Adrenal gland (tissue), 19 donors: ENCODE measurements at places on chromosomes 12 and 14. TPM values are rescaled to one million over a fixed set of nuclear protein-coding genes. Genes with fewer than 3 reads are reported as not detected.

DNA sequence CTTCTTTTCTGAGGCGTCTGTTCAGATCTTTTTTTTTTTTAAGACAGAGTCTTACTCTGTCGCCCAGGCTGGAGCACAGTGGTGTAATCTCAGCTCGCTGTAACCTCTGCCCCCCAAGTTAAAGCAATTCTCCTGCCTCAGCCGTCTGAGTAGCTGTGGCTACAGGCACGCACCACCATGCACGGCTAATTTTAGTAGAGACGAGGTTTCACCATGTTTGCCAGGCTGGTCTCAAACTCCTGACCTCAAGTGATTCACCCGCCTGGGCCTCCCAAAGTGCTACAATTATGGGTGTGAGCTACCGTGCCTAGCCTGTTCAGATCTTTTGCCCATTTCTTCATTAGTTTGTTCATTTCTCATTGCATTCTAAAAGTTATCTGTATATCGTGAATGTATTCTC is 55.1 kb upstream of the DBX2 start:
- H3K4me1 ChIP-seq: no peaks in the 10 kb centered on the region
- no peak overlapping the region for H3K27ac ChIP-seq
- no peak overlapping the region for H3K4me3 ChIP-seq
- peaks cover 4% of the 10 kb centered on the region for H3K27me3 ChIP-seq
- H3K36me3 ChIP-seq: no peaks in the 10 kb centered on the region

- no peaks in the 10 kb centered on the region for H3K36me3 ChIP-seq
- no peak overlapping the region for H3K4me3 ChIP-seq
These were observed 31.9 kb downstream of the FOS start for GRCh38 chr14:75310295-75311111.

DNA sequence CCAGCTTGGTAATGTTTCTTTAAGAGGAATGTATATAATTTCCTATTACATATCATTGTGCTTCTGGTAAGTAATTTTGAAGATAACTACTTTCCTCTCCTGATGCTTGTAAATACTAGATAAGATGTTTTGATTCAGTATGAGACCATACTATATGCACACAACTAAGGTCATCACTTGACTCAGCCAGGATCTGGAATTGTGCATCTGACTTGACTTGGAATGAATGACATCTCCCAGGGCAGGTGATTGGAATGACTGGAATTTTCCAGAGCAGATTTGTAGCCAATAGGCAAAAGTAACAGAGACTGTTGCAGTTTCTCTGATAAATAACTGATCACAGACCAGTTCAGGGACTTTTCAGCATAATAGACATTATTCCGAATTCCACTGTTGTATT is 11.1 kb downstream of the BEST3 start:
- H3K4me3 ChIP-seq: no peak overlapping the region
- no peak for DNase-seq
- H3K36me3 ChIP-seq: no peaks in the 10 kb centered on the region
- peak overlapping the region; percentile 42 for H3K27ac ChIP-seq
- peaks cover 28% of the 10 kb centered on the region for H3K4me1 ChIP-seq
- no peaks in the 10 kb centered on the region for H3K27me3 ChIP-seq

DNA sequence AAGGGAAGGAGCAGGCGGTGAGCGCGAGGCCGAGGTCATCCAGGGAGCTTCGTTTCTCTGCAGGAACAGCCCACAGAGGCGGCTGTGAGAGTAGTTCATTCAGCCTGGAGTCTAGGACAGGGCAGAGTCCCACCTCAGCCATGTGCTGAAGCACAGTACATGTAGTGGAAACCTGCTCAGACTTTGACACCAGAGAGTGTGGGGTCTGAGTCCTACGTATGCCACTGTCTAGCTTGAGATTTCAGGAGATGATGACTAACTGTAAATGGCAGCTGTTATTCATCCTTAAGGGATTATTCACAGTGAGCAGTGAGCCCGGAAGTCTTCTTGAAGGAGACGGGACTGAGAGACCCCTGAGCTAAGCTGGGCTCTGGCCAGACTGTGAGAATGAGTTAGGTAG is 938 bp upstream of the SLC6A13 start:
- no peak overlapping the region for H3K27ac ChIP-seq
- H3K4me3 ChIP-seq: no peak overlapping the region
- H3K36me3 ChIP-seq: no peaks in the 10 kb centered on the region
- DNase-seq: no peak
- no peaks in the 10 kb centered on the region for H3K4me1 ChIP-seq

DNA sequence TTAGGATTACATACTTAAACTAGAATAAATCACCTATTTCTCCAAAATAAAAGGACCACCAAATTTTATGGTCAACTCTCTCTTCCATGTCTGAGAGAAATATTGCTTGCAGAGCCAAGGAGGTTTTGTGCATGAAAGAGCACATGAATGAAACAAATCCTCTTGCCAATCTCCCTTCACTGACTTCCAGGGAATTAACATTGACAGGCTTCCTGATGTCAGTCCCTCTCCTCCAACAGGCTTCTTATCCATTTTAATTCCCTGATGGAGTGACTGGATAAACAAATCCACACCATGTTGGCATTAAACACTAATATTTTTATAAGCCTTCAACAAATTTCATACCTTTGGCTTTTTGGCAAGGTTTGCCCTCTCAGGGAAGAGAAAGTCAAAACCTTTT is 45.3 kb upstream of the CNTN1 start:
- H3K27me3 ChIP-seq: no peaks in the 10 kb centered on the region
- H3K36me3 ChIP-seq: no peaks in the 10 kb centered on the region
- DNase-seq: no peak
- H3K27ac ChIP-seq: no peak overlapping the region
- H3K4me1 ChIP-seq: no peaks in the 10 kb centered on the region

- peaks cover 3% of the 10 kb centered on the region for H3K27me3 ChIP-seq
- no peaks in the 10 kb centered on the region for H3K4me1 ChIP-seq
- DNase-seq: no peak
- no peaks in the 10 kb centered on the region for H3K36me3 ChIP-seq
These were observed 85.6 kb downstream of the CMKLR1 start for GRCh38 chr12:108253540-108253939.

TPPP2 gene
- polyA plus RNA-seq: 0.44 TPM
